ENCODE measurements at places on chromosomes 1 and 21.

GRCh38 chr1:76832521-76832920 lies 34.8 kb upstream of the ST6GALNAC5 start:
- no peak overlapping the region for H3K27ac ChIP-seq
- no peaks in the 10 kb centered on the region for H3K36me3 ChIP-seq
- DNase-seq = no peak
- H3K27me3 ChIP-seq = no peaks in the 10 kb centered on the region
- H3K4me3 ChIP-seq = no peak overlapping the region
- H3K4me1 ChIP-seq = no peaks in the 10 kb centered on the region

DNA sequence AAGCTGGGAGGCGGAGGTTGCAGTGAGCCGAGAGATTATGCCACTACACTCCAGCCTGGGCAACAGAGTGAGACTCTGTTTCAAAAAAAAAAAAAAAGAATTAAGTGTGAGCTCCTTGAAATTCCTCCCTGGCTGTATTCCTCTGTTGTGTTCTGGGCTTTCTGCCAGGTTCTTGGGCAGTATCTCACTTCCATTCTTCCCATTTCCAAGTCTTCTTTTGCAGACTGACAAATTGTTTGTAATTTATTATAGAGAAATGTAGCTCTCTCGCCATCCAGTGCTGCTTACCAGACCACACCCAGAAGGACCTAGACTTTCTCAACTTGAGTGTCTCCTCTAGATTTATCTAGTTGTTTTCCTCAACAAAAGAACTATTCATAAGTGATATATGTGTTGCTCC lies 105.0 kb upstream of the ADGRL2 start:
- no peaks in the 10 kb centered on the region for H3K36me3 ChIP-seq
- H3K4me3 ChIP-seq = no peak overlapping the region
- H3K4me1 ChIP-seq = no peaks in the 10 kb centered on the region
- DNase-seq = no peak
- H3K27ac ChIP-seq = no peak overlapping the region
- H3K27me3 ChIP-seq = no peaks in the 10 kb centered on the region

DNA sequence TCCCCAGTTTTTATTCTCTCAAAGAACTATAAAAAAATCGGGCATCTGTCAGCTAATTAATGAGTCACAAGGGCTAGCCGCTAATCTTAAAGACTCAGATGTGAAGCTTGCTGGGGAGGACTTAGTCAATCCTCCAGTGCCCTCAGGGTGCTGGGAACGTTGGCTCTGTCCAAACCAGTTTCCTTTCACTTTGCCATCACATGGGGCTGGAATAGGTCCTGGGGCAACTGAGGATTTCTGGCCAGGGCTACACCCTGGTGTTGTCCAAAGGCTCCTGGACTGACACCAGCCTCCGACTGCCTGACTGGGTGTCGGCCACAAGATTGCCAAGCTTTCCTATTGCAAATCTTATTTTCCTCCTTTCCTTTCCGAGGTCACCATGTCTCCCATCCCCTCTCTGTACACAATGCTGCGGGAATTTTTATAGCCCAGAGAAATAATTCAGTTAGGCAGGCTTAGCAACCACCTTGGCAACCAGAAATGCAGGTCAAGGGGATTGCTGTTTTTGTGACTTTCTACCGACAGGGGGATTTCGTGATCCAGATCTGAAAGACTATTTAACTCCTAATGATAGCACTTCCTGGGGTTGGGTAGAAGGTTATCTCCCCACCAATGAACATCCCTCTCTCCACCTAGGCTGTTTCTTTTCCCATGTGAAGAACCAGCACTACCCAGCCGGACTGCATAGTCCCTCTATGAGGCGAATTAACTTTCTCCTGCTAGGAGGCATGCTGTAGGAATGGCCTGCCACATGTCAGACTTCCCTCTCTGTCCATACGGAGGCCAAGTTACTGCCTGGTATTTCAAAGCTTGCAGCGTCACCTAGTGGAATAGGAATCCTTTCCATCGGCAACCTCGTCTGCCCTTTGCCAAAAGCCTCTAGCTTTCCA lies 29.9 kb upstream of the CTBS start:
- no peaks in the 10 kb centered on the region for H3K36me3 ChIP-seq
- no peaks in the 10 kb centered on the region for H3K27me3 ChIP-seq
- peak overlapping the region; percentile 49 for H3K27ac ChIP-seq
- peak overlapping the region; percentile 47 for H3K4me3 ChIP-seq
- DNase-seq = peak; percentile 53
- H3K4me1 ChIP-seq = peaks cover 10% of the 10 kb centered on the region

DNA sequence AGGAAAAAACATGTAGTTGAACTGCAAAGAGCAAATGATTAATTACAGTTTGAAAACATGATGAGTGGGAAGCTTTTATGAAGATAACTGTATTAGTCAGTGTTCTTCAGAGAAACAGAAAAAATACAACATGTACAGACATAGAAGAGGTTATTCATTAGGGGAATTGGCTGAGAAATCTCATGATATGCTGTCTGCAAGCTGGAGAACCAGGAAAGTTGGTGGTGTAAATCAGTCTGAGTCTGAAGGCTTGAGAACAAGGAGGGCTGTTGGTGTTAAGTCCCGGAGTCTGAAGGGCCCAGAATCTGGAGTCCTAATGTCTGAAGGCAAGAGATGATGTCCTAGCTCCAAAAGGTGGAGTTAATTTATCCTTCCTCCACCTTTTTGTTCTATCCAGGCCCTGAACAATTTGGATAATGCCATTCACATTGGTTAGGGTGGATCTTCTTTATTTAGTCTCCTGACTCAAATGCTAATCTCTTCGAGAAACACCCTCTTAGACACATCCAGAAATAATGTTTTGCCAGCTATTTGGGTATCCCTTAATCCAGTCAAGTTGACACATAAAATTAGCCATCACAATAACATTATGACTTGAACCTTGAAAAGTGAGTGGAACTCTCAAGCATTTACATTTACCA lies 672.9 kb upstream of the PTBP2 start:
- no peak for DNase-seq
- H3K36me3 ChIP-seq = no peaks in the 10 kb centered on the region
- no peak overlapping the region for H3K27ac ChIP-seq
- no peaks in the 10 kb centered on the region for H3K27me3 ChIP-seq

GRCh38 chr1:60762911-60763310 lies 319.4 kb upstream of the NFIA start:
- H3K4me3 ChIP-seq = no peak overlapping the region
- H3K27ac ChIP-seq = no peak overlapping the region
- no peaks in the 10 kb centered on the region for H3K36me3 ChIP-seq
- no peaks in the 10 kb centered on the region for H3K27me3 ChIP-seq
- no peak for DNase-seq

- DNase-seq = no peak
- H3K36me3 ChIP-seq = no peaks in the 10 kb centered on the region
- H3K27ac ChIP-seq = no peak overlapping the region
- no peaks in the 10 kb centered on the region for H3K27me3 ChIP-seq
- H3K4me3 ChIP-seq = no peak overlapping the region
Observed at GRCh38 chr1:246012341-246012740, 494.7 kb downstream of the SMYD3 start.

GRCh38 chr1:56868761-56869160 lies 14.2 kb downstream of the C8A start:
- H3K4me3 ChIP-seq = no peak overlapping the region
- H3K36me3 ChIP-seq = no peaks in the 10 kb centered on the region
- no peak for DNase-seq
- no peak overlapping the region for H3K27ac ChIP-seq
- no peaks in the 10 kb centered on the region for H3K4me1 ChIP-seq

DNA sequence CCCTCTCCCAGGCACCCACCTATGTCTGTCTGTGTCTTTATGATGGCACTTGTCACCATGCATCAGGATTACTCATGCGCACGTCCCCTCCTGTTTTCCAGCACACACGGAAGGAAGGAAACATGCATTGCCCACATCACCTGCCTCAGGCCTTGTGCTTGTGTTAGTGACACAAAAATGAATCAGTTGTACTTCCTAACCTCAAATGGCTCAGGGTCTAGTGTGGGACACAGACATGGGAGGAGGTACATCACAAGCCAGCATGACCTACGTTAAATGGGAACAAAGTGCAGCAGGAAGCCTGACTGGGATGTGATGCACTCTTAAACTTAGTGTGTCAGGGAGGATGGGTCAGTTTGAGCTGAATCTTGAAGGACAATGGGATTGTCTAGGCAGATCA lies 126.7 kb downstream of the TRABD2B start:
- H3K4me3 ChIP-seq = no peak overlapping the region
- no peaks in the 10 kb centered on the region for H3K4me1 ChIP-seq
- no peaks in the 10 kb centered on the region for H3K36me3 ChIP-seq
- H3K27me3 ChIP-seq = no peaks in the 10 kb centered on the region
- DNase-seq = no peak

DNA sequence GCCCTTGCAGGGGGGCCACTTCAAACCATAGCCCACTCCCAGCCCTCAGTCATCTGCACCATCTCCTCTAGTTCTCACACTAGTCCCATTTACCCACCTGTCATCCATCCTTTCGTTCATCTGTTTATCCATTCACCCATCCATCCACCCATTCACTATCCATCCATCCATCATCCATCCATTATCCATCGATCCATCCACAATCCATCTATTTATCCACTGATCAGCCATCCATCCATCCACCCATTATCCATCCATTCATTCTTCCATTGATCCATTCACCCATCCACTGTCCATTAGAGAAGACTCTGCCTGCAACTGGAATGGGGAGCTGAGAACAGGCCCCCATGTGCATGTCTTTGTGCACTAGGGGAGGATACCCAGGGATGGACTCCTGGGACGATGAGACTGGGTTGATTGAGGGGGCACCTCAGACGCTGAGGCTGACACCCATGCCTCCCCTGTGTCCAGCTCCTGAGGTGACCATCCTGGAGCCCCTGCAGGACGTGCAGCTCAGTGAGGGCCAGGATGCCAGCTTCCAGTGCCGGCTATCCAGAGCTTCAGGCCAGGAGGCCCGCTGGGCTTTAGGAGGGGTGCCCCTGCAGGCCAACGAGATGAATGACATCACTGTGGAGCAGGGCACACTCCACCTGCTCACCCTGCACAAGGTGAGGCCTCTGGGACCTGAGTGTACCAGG lies 97.9 kb downstream of the TRIM11 start:
- H3K36me3 ChIP-seq = peaks cover 7% of the 10 kb centered on the region
- no peak overlapping the region for H3K4me3 ChIP-seq
- H3K27me3 ChIP-seq = no peaks in the 10 kb centered on the region
- H3K27ac ChIP-seq = no peak overlapping the region
- DNase-seq = no peak
- H3K4me1 ChIP-seq = peaks cover 5% of the 10 kb centered on the region

DNA sequence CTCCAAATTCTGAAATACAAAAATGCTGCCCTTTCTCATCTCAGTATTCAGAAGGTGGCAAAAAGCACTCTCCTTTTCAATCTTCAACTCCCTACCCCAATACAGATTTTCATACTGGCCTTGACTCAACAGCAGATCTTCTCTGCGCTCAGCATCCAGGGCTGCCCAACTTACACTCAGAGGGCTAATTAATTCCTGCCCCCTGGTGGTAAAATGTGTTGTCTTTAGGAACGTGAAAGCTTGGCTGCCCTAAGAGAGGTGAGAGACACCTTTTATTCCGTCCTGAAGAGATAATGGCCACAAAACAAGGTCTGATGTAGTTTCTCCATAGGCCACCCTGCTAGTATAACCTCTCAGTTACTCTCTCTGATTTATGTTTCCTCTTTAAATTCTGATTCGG lies 25.0 kb downstream of the KRTAP24-1 start:
- DNase-seq = no peak
- no peaks in the 10 kb centered on the region for H3K36me3 ChIP-seq
- H3K4me3 ChIP-seq = no peak overlapping the region
- H3K27ac ChIP-seq = no peak overlapping the region

DNA sequence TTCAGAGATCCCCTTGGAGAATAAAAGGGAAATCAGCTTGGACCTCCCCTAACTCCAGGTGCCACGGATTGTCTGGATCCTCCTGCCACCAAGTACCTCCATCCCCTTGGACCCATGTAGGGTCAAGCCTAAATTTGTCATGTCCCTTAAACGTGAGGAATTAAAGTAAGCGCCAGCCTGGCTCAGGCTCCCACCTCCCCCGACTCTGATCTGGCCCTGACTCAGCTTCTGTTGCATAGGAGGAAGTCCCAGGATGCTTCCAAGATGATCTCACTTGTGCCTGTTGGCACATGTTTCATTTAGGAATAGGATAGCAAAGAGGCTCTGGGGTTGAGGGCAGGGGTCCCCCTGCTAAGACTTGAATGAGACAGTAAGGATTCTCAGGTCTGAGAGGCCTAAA lies 231.9 kb upstream of the JUN start:
- DNase-seq = no peak
- no peaks in the 10 kb centered on the region for H3K36me3 ChIP-seq
- no peak overlapping the region for H3K27ac ChIP-seq
- H3K4me3 ChIP-seq = no peak overlapping the region
- H3K4me1 ChIP-seq = peaks cover 43% of the 10 kb centered on the region

DNA sequence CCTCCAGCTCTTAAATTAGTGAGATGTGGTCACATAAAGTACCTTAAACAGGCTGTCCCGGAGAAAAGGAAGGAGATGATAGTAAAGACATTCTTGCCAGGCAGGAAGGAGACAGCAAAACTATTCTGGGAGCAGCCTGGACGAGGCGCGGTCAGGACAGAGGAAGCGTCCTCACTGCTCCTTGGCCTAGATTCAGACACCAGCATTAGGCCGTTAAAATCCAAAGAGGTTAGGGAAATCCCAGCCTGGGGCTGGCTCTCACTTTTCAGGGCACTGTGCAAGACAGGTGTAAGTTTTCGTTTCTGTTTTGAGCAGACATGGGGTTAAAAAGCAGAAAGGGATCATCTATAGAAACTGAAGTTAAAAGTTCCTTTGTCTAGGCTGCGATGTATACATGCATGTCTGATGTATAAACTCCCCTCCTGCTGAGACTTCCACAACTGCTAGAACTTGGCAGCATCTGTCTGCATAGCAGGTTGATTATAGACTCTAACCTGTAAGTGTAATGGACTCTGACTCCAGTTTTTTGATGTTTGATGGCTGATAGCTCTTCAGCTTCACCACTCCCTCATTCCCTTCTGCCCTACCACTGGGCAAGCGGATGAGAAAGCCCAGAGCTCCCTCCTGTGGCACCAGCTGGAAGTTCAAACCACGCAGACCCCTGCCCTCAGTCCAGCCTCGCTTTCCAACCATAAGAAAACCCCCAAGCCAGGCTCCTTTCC lies 21.5 kb downstream of the STPG1 start:
- peak overlapping the region; percentile 20 for H3K4me3 ChIP-seq
- no peaks in the 10 kb centered on the region for H3K36me3 ChIP-seq
- DNase-seq = peak; percentile 58
- peak overlapping the region; percentile 73 for H3K27ac ChIP-seq

- no peaks in the 10 kb centered on the region for H3K27me3 ChIP-seq
- H3K36me3 ChIP-seq = no peaks in the 10 kb centered on the region
- peak overlapping the region; percentile 53 for H3K27ac ChIP-seq
- H3K4me3 ChIP-seq = peak overlapping the region; percentile 82
- DNase-seq = no peak
Observed at GRCh38 chr1:178543290-178543607, 30.3 kb downstream of the TEX35 start.

DNA sequence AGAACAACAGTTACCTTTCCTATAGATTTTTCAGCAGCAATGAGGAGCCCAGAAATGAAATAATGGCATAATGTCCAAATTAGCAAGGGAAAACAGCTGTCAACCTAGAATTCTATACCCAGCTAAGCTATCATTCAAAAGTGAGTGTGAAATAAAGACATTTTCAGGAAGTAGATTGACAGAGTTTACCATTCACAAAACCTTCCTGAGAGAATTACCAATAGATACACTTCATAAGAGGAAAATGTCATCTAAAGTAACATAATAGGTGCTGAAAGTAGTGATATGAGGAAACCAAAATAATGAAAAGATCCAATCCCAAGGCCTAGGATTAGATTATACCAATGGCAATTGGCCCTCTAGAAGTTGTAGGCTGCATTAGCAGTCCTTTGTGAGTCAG lies 34.6 kb downstream of the OBSCN start:
- H3K36me3 ChIP-seq = peaks cover 20% of the 10 kb centered on the region
- H3K27ac ChIP-seq = no peak overlapping the region
- no peak overlapping the region for H3K4me3 ChIP-seq
